Kidney tubule cell (primary cell): ENCODE measurements at places on chromosomes 11 and 22.
A peak's percentile ranks its signal among the peaks of the same experiment; 100 is the strongest.

GRCh38 chr11:1153951-1154493 lies 3.7 kb upstream of the MUC5AC start:
- peak; percentile 96 for DNase-seq

DNA sequence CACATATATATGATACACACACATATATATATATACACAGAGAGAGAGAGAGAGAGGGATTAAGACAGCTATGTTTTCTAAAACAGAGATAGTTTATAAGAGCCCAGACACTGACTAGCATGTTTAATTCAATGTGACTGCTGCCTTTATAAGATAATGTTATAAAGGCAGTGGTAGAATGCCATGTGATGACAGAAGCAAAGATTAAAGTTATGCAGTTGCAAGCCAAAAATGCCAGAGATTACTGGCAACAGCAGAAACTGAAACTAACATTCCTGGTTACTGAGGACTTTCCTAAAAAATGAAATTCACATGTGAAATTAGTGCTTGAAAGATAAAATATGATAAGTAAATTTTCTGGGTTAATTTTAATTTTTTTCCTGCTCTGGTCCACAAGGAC lies 1888.9 kb downstream of the LRRC4C start:
- no peak for DNase-seq

DNA sequence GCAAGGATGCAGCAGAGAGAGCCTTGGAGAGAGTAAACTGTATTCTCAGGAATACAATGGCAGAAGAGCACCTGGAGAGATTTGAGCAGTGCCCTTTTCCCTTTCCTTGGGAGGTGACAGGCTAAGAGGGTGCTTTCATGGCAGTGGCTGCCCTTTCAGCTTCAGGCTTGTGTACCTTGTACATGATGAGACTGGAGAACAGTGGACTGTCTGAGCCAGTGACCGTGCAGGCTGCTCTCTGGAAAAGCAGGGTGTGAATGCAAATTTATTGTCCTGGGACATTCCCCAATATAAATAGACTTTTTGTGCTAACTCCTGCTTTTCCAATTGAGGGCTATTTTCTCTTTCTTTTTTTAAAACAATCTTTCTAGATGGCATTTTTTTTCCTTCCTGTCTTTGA lies 99.3 kb downstream of the TRIM44 start:
- no peak for DNase-seq

GRCh38 chr22:50422961-50423815 lies 51.6 kb downstream of the SBF1 start:
- no peak for DNase-seq

- DNase-seq: peak; percentile 13
These were observed 4.4 kb downstream of the BIK start for GRCh38 chr22:43114958-43115357.

DNA sequence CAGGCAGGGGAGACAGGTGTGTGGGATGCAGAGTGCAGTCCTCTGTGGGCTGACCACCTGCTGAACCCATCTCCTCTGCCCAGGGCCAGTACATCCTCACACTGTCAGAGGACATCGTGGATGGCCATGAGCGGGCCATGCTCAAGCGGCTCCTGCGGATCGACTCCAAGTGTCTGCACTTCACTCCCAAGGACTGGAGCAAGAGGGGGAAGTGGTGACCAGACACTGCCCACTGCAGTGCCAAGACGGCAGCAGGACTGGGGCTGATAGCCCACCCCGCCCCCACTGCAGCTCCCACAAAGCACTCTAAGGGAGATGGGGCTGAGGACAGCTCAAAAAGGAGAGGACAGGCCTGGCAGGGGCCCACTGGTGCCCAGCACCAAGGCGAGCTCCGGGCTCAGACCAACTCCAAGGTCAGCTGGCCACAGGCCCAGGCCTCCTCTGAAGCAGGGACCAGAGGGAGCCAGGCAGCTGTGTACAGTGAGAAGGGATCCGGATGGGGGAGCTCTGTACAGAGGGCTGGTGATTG lies 1.6 kb downstream of the RNASEH2C start:
- peak; percentile 11 for DNase-seq

DNA sequence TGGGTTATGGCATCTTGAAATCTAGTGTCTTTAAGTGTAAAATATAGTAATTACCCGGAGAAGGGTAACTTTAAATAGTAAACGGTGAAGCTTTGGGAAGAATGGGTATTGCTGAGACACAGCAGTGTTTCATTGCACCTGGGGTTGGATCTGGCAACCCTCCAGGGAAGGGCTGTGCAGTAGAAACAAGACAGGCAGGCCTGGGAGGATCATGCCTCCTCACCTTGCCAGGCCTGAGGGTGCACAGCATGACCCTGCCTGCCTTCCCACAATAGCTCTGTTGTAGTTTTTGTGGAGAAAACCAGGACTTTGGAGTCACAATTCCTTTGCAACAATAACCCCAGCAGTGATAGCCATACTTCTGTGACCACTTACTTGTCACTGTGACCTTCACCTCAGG lies 64.6 kb upstream of the ADSL start:
- DNase-seq: no peak

DNA sequence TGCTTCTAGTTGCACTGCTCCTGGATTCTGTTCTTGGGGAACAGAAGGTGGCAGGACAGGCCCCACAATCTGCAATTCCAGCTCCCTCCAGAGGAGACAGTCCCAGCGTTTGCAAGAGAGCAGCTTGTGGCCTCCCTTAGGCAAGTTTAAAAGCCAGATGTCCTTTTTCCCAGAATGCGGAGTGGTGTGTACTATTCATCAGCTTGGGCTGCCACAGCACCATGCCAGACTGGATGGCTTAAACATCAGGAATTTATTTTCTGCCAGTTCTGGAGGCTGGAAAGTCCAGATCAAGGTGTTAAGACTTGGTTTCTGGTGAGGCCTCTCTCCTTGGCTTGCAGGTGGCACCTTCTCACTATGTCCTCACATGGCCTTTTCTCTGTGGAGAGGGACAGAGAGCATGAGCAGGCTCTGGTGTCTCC lies 11.7 kb downstream of the MIAT start:
- peak; percentile 35 for DNase-seq

DNA sequence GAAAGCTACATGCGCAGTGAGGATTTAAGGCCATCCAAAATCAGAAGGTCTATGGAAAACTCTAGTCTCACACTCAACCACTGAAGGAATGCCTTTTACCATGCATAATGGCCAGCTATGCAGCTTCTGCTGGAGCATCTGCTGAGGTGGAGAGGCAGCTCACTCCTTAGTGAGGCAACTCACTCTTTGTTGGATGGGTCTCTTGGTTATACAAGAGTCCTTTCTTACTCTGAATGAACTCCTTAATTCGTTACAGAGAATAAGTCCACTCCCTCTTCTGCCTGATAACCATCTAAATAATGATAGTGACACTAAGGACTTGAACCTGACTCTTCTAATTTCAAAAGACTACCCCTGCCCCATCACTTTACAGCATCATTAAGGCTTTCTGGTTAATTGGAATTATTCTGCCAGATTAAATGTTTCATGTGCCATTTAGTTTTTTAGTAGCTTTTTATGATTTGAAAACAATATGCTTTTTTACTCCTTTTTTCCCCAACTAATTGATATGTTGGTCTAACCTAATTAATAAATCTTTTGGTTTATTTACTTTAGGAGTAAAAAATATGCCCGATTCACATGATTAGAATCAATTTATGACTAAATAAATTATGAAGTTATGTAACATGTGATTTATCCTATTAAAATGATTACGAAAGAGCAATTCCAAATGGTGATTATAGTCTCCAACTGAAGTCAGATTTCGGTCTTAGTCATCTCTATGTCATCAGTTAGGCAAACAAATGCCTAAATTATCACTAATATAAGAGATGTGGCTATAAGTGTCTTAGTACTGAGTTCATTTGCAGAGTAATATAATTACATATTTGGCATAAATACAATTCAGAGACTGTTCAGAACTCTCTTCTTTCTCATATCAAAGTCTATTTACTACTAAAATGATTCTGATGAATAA lies 286.7 kb upstream of the CCDC90B start:
- DNase-seq: no peak

DNA sequence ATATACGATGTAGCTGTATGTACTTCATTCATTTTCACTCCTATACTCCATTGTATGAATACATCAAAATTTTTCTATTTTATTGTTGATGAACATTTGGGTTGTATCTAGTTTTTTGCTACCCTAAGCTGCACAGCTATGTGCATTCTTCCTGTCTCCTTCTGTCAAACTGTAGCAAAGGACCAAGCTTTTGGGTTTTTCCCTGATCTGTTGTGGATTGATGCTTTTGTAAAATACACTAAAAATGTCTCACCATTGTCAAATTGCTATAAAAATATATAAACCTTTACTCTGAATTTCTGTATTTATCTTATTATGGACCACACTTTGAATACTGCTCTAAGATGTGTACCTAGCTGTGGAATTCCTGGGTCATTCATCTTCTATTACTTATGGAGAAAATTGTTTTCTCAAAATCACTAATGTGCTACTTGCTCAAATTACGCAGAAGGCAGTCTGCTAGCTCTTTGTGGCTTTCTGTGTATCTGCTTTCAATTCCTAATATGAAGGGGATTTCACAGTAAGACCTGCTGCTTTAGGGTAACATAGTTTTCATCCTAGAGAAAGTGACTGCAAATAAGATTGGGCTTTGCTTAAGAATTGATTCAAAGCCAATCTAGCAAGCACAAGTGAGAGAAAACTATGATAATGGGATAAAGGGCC lies 123.4 kb downstream of the CYP2R1 start:
- no peak for DNase-seq

GRCh38 chr11:110710628-110711381 lies 1.4 kb downstream of the ARHGAP20 start:
- DNase-seq: peak; percentile 10

GRCh38 chr11:46663277-46663940 lies 37.0 kb downstream of the ARHGAP1 start:
- no peak for DNase-seq

GRCh38 chr22:50475652-50476002 lies 792 bp upstream of the SBF1 start:
- DNase-seq: no peak

GRCh38 chr11:102560555-102561011 lies 30.0 kb upstream of the MMP7 start:
- DNase-seq: peak; percentile 43

GRCh38 chr11:32065865-32066629 lies 24.8 kb upstream of the RCN1 start:
- DNase-seq: no peak

DNA sequence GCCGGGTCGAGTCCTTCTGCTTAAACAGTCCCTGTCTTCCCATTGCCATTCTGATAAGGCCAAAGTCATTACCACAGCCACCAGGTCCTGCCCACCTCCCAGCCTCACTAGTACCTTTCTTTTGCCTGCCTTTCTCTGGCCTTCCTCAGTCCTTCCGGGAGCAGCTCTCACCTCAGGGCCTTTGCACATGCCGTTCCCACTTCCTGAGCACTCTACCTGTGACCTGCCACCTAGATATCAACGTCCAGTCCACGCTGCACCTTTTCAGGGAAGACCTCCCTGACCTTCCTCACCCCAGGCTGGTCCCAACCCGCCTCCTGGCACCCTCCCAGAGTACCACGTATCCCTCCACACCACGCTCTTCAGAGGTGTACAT lies 7.8 kb upstream of the OSM start:
- no peak for DNase-seq

- no peak for DNase-seq
These were observed 3.8 kb downstream of the CEP57 start for GRCh38 chr11:95794086-95794485.

DNA sequence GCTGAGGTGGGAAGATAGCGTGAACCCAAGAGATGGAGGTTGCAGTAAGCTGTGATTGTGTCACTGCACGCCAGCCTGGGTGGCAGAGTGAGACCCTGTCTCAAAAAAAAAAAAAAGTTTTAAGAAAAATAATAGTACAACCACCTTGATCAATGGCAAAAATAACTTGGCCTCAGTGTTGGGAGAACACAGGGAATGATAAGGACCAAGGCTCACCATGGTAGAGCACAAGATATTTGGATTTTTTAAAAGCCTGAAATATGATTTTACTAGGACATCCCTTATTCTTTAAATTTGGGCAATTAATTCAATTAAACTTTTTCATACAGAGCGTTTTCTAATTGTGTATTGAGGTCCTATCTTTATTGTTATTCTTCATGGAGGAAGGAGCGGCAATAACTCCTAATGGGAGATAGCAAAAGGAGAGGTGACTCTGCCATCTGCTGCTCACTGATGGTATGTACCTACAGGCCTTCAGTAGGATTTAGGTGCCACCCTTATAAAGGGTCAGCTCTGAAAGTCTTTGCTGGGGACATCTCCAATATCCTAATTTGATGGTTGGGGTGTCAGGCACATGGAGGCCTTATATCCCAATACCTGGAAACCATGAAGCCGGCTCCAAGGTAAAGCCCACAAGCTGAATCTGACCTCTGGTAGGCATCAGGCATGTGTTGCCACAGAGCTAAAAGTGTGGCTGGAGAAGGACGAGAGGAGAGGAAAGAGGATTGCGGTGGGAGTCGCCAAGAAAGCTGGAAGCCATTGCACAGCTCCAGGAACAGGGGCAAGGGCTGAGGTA lies 21.9 kb upstream of the POLD3 start:
- peak; percentile 68 for DNase-seq

DNA sequence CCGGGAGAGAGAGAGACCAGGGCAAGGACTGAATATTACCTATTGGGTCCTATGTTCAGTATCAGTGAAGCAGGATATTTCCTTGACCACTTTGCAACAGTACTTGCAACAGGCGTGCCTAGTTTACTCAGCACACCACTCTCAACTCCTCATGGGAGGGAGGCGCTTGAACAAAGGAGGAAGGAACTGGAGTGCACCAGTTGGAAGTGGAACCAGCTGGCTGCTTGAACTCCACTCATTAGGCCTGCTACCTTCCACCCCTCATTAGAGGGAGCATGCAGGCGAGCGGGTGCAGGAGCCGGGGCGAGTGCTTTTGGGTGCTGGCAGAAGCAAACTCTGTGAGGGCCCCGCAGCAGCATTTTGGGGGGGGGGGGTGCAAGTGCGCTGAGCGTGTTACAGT lies 1369.6 kb upstream of the RAG2 start:
- no peak for DNase-seq

DNA sequence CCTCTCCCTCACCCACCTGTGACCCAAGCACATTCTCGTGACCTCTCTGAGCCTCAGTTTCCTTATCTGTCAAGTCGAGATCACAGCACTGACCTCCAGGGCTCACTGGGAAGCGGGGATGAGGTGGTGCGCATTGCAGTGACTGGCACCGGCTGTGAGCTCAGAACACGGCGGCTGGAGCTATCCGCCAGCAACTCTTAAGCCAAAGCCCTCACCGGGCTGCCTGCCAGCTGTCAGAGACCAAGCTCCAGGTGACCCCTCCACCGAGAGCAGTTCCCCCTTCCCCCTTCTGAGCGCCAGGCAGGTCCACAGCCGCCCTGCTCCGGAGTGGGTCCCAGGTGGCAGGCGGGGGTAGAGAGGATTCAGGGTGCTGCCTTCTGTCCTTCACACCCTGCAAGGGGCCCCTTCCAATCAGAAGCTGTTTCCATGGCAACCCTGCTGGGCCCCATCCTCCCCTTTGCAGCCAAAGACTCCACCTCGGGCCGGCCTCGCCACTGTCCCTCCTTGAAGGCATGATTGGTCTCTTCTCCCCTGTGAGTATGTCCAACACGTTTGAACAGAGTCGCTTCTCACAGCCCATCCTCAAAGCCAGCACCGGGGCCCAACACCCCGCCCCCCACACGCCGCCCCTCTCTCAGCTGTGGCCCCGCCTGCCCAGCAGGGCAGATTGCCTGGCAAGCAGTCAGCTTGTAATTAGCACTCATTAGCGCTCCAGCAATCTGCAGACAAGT lies 98.7 kb downstream of the WNT7B start:
- DNase-seq: no peak

GRCh38 chr11:92644595-92645445 lies 324.6 kb upstream of the MTNR1B start:
- DNase-seq: no peak
